ENCODE measurements at places on chromosomes 6 and 20. TPM values are rescaled to one million over a fixed set of nuclear protein-coding genes. Genes with fewer than 3 reads are reported as not detected.

DNA sequence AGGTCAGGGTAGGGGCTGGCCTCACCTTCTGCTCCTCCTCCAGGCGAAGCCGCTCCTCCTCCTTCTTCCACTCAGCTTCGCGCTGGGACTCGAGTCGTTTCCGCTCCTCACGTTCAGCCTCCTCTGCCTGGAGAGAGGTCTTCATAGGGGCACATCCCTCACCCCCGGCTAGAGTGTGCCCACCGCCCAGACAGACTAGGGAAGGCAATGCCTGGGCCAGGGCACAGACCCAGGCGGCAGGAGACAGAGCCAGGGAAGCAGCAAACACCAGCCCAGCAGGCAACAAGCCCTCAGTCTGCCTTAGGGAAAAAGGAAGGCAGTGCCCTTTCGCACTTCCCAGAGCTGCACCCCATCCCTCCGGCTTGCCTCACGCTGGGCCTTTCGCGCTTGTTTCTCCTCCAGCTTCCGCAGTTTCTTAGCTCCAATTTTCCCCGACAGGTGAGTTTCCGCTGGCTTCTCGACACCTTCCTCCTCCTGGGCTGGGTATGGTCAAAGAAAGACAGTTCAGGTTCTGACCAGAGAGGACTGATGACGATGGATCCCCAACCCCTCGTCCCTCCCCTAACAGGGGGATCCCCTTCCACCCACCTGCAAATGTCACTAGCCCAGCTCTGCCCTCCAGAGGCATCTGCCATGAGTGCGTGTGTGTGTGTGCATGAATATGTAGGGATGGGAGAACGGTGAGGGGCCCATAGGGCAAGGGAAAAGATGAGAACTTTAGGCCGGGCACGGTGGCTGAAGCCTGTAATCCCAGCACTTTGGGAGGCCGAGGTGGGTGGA lies 4.3 kb downstream of the DDRGK1 start:
- DNase-seq = no peak

- no peak for DNase-seq
Measured at GRCh38 chr6:92989656-92990055, 429.7 kb downstream of the EPHA7 start.

- no peak for DNase-seq
Measured at GRCh38 chr6:148273962-148274752, 68.5 kb upstream of the SASH1 start.

DNA sequence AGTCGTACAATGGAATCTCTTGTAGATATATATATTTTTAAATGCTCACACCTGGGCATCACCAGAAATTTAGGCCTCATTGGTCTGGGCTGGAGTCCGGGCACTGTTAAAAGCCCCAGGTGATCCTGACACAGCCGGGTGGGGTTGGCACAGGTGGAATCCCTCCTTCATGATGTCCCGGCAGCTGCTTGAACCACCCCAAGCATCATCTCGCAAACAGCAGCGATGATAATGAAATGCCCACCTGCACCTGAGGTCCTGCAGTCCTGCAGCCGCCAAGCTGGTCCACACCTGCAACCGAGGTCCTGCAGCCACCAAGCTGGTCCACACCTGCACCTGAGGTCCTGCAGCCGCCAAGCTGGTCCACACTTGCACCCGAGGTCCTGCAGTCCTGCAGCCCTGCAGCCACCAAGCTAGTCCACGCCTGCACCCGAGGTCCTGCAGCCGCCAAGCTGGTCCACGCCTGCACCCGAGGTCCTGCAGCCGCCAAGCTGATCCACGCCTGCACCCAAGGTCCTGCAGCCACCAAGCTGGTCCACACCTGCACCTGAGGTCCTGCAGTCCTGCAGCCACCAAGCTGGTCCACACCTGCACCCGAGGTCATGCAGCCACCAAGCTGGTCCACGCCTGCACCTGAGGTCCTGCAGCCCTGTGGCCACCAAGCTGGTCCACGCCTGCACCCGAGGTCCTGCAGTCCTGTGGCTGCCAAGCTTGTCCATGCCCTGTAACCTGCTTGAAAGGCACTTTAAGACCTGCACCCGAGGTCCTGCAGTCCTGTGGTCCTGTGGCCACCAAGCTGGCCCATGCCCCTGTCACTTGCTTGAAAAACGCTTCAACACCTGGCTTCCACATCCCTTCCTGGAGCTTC lies 261.2 kb downstream of the DLL1 start:
- DNase-seq = no peak

GRCh38 chr6:22294301-22294700 lies 2.5 kb downstream of the PRL start:
- DNase-seq = no peak

DNA sequence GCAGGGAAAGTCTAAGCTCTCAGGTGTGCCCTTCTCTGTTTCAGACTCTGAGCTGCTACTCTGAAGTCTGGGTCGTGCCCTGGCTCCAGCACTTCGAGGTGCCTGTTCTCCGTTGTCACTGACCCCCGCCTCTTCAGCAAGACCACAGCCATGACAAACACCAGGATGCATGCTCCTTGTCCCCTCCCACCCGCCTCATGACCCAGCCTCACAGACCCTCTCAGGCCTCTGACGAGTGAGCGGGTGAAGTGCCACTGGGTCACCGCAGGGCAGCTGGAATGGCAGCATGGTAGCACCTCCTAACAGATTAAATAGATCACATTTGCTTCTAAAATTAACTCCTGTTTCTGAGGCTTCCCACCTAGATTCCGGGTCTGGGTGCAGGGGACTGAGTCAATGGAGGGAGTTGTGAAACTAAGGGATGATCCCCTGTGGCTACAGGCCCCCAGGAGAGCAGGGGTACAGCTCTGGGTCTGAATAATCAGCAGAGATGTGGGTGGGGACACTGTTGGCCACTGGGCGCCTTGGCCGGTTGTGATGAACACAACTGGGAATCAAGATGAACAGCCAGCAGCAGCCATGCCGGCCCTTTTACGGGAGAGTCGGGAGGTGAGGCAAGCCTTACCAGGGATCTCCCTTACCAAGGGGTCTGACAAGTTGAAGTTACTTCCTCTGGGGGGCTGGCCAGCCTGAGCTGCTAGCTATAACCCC lies 10.7 kb downstream of the CST7 start:
- no peak for DNase-seq

TGM3 gene
- total RNA-seq = not detected

MMP24 gene
- 0.13 TPM for total RNA-seq

All from dermis microvascular lymphatic vessel endothelial cell (primary cell).